ENCODE measurements at places on chromosomes 12 and 14.

DNA sequence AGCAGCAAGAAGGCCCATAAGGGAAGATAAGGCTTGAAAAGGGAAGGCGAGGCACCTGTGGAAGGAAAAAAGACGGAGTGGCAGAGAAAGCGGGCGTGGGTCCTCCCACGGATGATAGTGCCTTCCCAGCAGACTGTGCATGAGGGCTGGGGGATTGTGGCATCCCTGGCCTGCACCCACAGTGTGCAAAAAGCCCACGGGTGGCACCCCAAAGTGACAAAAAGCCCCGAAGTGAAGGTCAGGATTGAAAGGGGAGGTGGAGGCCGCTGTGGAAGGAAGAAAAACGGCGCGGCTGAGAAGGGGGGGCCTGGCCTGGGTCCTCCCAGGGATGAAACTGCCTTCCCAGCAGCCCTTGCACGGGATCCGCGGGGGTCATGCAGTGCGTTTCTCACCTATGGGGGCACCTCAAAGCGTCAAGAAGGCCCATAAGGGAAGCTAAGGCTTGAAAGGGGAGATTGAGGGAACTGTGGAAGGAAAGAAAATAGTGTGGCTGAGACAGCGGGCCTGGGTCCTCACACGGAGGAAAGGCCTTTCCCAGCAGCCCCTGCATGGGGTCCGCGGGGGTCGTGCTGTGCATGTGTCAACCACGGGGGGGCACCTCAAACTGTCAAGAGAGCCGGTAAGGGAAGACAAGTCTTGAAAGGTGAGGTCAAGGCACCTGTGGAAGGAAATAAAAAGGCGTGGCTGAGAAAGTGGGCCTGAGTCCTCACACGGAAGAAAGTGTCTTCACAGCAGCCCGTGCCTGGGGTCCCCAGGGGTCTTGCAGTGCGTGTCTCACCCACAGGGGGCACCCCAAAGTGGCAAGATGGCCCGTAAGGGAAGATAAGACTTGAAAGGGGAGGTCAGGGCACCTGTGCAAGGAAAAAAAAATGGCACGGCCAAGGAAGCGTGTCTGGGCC, 274.1 kb downstream of the ALG10 start:
- no peak for DNase-seq

GRCh38 chr12:120688527-120689071, 1.6 kb downstream of the MLEC start:
- peak; percentile 23 for DNase-seq

- no peak for DNase-seq
These were observed 16.4 kb upstream of the CACNA2D4 start for GRCh38 chr12:1934831-1935230.

- DNase-seq = no peak
These were observed 6.7 kb upstream of the FAM222A start for GRCh38 chr12:109706747-109707469.

GRCh38 chr12:66196806-66197205, 7.8 kb downstream of the IRAK3 start:
- DNase-seq = no peak

- DNase-seq = no peak
These were observed 1.2 kb upstream of the CLEC2B start for GRCh38 chr12:9870286-9870866.

DNA sequence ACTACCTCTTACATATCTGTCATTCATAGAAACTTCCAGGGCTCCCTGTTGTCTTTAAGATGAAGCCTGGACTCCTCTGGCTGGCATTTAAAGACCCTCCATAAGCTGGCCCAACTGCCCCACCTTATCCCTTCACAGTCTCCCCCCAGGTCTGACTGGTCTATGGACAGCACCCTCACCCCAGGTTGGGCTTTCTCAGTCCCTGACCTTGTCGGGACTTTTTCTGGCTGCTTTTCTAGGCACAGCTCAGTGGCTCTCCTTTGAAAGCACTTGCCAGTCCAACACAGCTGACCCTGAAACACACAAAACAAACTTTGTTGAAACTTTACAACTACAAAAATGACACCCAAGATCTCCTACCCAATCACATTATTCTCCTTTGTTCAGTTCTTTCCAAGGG, 13.9 kb upstream of the MYH7 start:
- DNase-seq = no peak

- DNase-seq = peak; percentile 92
These were observed 3.6 kb upstream of the TNFRSF1A start for GRCh38 chr12:6345319-6346091.

GRCh38 chr12:20268121-20268732, 100.1 kb upstream of the PDE3A start:
- DNase-seq = peak; percentile 80

GRCh38 chr12:75579552-75579951, 68.1 kb upstream of the KRR1 start:
- DNase-seq = no peak

DNA sequence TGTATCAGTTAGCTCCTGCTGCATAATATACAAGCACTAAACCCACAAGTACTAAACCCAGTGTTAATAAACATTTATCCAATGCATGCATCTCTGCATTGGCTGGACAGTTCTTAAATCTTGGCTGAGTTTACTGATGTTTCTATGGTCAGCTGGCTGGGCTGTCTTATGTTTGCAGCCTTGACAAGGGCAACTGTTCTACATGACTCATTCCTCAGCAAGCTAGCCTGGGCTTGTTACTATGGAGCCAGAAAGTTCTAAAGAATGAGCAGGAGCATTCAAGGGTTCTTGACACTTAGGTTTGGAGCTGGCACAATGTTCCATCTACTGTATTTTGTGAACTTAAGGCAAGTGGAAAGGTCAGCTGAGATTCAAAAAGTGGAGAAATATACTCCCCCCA, 199.1 kb downstream of the GLT1D1 start:
- DNase-seq = no peak

- DNase-seq = peak; percentile 99
These were observed 54.3 kb upstream of the FRMD6 start for GRCh38 chr14:51597261-51598001.

DNA sequence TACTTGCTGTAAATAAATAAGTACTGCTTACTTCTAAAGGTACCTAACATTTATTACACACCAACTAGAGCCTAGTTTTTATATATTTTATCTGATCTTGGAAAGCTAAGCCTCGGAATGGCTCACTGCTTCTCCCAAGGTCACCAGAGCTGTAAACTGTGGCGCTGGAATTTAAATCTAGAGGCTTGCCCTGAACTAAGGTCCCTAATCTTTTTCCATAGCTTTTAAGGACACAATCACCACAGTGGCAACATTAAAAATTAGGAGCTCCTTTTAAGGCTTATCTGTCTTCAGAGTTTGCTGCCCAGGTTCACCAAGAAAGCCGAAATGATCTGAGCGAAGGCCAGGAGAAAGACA, 670 bp downstream of the CCNB1IP1 start:
- peak; percentile 18 for DNase-seq

GRCh38 chr12:9319842-9320173, 111.6 kb upstream of the PZP start:
- DNase-seq = no peak

GRCh38 chr14:74856366-74856765, 19.6 kb downstream of the PROX2 start:
- no peak for DNase-seq

DNA sequence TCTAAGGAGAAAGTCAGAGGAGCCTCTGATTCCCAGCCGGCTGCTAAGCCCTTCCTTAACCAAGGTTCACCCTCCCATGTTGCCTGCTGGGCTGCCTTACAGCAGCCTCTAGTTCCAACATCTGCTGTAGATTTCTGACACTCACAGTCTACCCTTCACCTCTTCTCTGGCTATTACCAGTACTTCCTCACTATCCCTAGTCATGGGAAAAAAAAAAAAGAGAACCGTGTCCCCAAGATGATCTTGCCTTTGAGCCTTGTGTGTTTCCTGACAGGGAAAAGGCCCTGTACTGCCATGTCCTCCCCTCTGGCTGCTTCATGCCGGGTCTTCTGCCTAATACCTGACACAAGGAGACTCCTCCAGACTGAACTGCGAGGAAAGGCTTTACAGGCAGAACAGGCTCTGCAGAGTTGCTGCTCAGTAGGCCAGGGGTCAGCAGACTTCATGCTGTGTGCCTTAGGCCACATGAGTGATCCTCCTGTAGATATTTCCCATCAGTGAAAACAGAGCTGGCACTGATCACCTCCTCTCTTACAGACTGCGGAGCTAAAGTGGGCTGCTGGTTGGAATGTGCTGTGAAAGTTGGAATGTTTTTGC, 46.8 kb downstream of the PRKCH start:
- no peak for DNase-seq

DNA sequence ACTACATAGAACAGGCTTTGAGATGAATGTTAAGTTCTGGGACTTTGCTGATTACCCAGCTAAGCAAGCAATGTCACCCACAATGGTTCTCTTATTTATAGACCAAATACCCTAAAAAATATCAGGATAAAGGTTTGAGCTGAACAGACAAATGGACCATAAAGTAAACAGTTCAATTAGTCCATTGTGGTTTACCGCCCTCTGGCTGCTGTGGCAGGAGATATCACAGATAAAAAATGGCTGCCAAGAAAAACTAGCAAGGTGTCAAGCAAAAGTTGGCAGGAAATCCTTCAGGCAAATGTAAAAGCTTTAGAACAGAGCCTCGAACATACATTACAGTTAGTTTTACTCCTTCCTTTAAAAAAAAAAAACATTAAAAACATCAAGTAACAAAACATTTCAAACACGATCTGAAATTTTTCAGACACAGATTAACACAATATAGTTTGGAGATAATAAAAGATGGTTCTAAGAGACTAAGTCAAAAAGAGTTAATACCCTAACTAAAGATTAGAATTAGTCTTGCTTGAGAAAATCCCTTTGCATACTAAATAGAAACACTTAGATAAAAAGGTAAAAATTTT, 41.3 kb downstream of the MED13L start:
- DNase-seq = peak; percentile 25

GRCh38 chr12:109493090-109493489, 15.7 kb downstream of the UBE3B start:
- DNase-seq = no peak

DNA sequence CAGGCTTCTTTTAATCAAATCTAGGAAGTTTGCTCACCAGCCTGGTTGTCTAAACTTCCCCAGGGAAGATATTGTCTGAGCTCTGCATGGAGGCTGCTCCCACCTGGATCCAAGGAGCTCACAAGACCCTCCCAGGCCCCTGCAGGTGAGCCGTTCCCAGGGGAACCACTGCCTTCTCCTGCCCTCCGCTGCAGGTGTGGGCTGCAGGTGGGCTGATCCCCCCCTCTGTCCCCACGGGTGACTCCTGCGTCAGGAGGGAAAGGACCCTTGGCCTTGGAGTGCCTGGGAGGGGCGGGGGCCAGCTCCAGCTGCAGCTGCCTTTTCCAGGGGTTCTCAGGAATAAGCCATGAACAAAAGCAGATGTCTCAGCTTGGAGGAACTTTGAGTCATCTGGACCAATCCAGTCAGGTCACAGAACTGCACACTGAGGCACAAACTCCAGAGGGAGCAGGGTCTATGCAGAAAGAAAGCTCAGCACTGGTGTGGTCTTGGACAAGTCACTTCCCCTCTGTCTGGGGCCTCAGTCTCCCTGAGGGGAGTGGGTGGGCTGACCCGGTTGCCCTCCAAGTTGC, 246.6 kb upstream of the RTL1 start:
- DNase-seq = no peak

DNA sequence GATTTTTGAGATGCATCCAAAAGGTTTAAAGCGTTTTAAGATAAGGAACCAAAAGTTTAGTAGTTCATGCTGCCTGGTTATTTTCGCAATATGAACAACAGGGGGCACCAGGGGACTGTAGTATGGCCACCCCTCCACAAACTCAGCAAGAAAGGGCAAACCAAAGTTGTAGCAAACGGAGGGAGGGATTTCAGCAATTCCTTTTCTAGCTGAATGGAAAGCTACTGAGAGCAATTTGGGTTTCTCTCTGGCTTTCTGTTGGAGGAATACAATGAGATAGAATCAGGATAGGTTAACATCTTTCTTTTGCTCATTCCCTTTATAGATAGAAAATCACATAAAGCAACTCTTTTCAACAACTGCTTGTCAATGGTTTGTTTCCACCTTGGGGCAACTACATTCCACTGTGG, 62.5 kb downstream of the DRAM1 start:
- peak; percentile 68 for DNase-seq

DNA sequence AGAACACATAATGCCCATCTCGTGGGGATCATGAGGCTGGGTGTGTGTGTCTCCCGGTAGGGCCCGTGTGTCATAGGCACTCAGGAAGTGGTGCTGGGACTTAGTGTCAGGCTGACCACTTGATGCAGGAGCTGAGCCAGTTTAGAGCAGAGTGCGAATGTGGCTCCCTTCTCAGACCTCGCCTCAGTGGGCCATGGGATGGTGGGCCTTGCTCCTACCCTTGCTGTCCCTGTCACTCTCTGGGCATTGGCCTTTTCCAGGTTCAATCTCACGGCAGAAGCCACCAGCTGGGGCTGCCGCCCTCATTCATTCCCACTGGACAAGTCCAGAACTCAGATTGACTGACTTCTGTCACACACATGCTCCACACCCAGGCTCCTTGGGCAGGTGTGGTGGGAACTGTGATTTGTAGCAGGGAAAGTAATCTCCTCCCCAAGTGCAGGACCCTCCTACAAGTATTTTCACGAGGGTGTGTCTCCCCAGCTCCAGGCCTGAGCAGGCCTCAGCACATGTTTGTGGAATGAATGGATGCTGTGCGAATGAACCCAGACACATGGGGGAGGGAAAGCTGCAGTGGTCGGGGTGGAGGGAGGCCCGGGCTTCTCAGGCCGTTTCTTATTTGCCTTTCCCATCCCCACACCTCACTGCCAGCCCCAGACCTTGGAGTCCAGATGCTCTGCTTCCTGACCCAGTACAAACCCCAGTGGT, 54.9 kb downstream of the BEGAIN start:
- DNase-seq = peak; percentile 45

GRCh38 chr14:63793376-63793775, 59.4 kb upstream of the SYNE2 start:
- DNase-seq = no peak

GRCh38 chr12:64946132-64946829, 121.8 kb downstream of the TBC1D30 start:
- DNase-seq = no peak

GRCh38 chr14:90699016-90699415, 117.2 kb downstream of the TTC7B start:
- no peak for DNase-seq

- no peak for DNase-seq
These were observed 124.7 kb downstream of the MSRB3 start for GRCh38 chr12:65403188-65403587.

DNA sequence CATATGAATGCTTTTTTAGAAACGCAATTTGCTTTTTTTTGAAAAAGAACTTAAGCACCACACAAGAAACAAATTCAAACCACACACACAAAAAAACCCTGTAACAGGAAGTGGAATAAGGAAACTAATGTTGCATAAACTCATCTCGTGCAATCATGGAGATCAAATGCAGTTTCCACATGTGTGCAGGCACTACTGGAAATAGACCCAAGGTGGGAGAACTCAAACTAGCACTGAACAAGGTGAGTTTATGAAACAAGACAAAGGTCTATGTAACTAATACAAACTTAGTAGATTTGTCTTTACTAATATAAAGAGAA, 17.5 kb downstream of the NIN start:
- no peak for DNase-seq

- no peak for DNase-seq
These were observed 321.3 kb downstream of the PDZRN4 start for GRCh38 chr12:41509271-41510055.

GRCh38 chr14:88682495-88683114, 110.1 kb downstream of the EML5 start:
- no peak for DNase-seq
